Retina (tissue), 1 donor: ENCODE measurements at places on chromosomes 12 and 14.

DNA sequence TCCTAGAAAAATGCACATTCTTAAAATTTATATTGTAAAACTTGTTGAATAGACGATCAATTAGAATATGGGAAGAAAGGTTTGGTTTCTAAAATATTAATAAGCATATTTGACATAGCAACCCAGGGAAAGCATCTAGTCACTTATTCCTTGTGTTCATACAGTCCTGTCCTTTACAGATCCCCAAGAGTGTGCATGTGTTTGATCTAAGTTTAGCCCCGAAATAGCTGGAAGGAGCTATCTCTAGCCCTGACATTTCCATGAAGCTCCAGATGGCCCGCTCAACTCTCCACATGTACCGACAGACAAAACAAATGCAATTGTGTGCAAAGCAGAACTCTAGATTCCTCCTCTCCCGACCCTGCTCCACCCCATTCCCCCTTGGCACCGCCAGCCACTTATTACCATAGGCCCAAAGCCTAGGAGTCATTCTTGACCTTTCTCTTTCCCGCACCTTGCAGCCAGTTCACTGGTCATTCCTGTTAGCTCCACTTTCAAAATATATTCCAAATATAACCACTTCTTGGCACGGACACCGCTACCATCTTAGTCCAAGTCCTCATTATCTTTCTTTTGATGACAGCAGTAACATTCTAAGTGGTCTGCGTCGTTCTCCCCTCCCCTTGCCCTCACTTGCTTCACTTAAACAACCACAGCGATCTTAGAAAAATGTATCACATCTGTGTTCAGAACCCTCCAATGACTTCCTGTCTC lies 45.4 kb upstream of the GZMB start:
- DNase-seq, result no peak

DNA sequence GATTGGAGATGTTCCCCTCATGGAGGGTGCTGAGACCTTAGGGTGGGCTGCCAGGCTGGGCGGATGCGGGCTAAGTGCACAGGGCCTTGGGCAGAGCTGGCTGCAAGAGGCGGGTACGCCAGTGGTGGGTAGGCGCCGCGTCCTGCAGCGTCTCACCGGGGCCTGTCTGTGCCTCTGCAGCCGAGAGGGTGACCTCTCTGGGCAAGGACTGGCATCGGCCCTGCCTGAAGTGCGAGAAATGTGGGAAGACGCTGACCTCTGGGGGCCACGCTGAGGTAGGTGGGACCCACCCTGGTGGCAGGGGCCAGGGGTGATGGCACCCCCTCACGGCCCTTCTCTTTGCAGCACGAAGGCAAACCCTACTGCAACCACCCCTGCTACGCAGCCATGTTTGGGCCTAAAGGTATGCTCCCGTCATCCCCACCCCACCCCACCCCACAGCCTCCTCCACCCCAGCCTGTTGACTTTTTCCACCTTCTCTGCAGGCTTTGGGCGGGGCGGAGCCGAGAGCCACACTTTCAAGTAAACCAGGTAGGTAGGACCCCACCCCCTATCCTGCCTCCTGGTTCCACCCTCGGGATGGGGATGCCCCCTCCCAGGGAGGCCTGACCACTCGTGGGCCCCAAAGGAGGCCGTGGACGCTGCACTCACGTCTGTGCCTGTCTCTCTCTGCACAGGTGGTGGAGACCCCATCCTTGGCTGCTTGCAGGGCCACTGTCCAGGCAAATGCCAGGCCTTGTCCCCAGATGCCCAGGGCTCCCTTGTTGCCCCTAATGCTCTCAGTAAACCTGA lies 1.5 kb downstream of the CRIP1 start:
- DNase-seq, result no peak

DNA sequence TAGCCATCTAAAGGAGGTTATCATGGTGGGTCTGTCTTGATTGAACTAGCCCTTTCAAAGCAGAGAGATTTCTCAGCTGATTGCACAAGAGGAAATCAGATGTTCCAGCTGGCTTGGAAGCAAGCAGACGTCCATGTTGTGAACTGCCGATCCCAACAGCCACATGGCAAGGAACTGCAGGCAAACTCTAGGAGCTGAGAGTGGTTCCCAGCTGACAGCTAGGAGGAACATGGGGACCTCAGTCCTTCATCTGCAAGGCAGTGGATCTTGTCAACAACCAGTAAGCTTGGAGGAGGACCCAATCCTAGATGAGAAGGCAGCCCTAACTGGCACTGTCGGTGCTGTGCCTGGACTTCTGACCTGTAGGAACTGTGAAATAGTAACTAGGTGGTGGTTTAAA lies 7.7 kb downstream of the ACVR1B start:
- DNase-seq, result no peak

DNA sequence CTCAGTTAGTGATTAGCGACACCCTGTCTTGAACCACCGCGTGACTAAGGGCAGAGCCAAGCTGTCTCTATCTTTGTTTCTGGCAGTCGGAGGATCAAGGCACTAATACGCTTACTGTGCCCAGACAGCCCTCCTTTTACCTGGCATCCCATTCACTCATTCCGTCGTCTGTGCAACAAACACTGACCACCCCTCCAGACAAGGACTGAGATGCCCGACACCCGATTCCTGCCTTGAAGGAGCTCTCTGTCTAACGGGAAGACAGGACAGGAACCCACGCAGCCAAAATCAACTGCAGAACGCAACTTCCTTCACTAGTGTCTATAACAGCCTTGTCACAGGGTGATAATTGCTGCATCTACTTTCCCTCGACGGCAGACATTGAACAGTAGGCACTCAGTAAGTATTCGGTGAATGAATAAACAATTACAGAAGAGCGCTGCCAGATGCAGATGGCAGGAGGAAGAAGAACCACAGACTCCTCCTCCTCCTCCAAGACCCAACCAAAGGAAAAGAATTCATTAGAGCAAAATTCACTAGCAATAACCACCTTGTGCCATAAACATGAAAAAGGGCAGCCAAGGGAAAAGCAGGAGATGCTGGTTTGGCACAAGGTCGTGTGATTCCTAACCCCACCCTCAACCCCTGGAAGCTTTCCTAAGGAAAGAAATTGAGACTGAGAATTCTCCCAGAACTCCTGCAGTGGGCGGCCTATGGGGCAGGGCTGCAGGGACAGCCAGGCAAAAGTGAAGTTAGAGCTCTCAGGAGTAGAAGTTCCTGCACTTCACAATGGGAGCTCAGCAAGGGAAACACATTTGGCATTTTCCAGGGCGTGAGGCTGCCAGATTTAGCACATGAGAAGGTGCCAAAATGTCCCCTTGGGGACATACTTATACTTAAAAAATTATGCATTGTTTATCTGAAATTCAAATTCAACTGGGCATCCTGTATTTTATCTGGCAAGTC lies 186.6 kb upstream of the DIO3 start:
- DNase-seq, result no peak

DNA sequence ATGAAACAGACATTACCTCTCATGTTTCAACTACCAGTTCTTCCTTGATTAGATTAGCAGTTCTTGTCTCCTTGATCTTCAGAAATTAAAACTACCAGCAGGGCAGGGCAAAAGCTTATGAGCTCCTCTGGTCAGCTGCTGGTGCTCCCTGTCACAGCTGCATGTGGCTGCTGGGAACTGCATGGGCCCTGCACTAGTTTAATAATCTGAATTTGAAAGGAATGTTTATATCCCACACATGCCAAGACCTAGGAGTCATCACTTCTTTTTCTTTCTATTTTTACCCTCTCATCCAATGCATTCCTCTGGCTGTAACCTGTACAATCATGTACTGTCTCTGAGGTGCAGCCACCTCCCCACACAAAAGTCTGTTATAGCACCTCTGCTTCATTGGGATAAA lies 73.9 kb downstream of the ARMH4 start:
- no peak for DNase-seq

DNA sequence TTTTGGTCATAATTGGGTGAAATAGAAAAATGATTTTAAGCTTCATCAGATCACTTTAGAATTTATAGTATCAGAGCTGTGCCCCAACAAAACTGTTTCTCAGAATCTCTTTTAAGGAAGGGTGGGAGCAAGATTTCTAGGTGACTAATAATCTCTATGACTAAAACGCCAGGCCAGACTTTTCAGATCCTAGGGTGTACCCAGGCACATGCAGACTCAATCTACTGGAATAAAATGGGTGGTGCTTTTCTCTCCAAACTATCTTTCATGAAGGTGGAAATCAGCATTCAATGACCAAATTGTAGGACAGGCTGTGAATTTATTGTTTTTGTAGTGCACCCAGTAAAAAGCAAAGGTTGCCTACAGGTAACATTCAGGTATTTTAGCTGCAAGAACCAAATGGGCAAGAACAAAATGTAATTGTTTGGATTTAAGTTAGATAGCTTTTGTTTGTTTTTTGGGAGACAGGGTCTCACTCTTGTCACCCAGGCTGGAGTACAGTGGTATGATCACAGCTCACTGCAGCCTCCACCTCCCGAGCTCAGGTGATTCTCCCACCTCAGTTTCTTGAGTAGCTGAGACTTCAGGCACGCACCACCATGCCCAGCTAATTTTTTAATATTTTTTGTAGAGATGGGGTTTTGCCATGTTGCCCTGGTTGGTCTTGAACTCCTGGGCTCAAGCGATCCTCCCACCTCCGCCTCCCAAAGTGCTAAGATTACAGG lies 49.5 kb downstream of the PPP2R5C start:
- DNase-seq, result no peak

- peak; percentile 95 for DNase-seq
These were observed 67.8 kb upstream of the CAPRIN2 start for GRCh38 chr12:30822385-30823155.

DNA sequence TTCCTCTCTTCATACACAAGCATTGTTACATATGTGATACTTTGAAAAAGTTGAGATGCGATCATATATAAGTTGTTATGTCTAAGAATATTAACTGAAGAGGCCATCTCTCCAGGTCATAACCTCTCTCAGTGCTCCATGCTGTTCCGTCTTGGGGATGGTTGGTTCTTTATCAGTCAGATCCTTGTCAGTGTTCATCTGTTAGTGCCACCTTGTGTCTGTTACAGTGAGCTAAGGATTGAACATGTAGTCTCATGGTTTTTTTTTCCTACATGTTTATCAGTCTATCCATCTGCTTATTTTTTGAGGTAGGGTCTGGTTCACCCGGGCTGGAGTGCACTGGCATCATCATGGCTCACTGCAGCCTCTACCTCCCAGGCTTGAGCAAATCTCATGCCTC lies 30.5 kb downstream of the EP400 start:
- no peak for DNase-seq

DNA sequence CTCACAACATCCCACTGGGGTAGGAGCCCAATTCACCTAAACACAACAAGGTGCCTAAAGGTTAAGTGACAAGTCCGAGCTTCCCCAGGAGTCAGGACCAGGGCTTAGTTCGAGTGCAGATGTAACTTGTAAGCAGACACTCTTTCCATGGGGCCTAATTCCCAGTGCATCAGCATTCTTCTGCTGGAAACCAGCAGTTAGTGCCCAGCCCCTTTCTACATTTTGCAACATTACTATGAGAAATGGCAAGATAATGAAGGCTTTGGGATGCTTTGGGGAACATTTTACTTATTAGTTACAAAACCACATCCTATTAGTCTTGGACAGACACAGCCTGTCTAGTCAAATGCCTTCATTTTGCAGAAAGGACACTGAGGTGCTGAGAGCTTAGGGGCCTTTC lies 179.8 kb downstream of the CALM1 start:
- no peak for DNase-seq

DNA sequence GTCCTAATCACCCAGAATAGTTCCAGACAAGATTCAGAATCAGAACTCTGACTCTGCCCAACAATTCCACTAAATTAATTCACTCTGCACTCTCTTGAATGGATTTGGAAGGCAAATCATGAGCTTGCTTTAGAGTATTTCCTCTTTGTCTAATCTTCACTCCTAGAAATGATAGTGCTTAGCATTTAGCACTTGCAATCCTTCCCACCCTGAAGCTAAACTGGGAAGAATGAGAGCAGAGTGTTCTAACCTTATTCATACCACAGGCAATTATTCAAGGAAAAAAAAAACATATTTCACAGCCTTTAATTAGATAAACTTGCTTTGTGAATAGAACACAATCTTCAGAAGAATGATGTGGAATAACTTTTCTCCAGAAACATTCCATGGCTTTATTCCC lies 264.6 kb downstream of the PAWR start:
- no peak for DNase-seq

DNA sequence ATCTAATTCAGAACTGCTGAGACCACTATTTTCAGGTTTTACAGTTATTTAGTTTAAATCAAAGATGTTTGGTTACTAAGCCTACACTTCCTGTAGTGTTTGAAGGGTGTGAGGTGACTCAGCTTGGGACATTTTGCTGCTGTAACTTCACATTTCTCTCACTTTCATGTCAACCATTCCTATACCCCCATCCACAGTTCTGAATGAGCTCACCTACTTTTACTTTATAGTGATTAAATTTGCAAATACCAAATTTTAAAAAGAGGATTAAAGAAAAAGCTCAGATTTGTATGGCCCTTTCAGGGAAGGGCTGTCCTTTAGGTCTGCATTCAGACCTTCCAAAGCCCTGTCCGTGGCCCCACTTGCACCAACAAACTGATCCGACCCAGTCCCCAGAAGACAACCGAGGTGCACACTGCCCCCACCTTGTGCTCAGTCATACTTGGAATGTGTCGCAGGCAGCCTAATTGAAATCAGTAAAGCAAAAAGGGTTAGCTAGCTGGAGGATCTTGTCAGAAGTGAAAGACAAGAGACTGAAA lies 174.4 kb downstream of the MON2 start:
- DNase-seq, result no peak

DNA sequence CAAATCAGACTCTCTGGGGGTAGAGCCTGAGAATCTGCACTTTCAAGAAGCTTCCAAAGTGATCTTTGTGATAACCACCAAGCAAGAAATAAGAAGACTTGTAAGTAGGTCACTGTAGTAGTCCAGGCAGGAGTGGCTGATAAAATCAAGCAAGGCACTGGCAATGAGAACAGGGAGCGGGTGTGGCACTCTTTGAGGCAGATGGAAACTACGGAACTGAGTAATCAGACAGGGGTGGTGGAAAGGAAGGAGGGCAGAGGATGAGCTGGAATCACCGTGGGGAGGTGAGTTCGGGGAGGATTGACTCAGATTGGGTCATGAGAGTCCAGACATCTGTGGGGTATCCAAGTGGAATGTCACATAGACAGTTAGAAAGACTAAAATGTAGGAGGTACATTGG lies 44.4 kb upstream of the PLXNC1 start:
- no peak for DNase-seq

DNA sequence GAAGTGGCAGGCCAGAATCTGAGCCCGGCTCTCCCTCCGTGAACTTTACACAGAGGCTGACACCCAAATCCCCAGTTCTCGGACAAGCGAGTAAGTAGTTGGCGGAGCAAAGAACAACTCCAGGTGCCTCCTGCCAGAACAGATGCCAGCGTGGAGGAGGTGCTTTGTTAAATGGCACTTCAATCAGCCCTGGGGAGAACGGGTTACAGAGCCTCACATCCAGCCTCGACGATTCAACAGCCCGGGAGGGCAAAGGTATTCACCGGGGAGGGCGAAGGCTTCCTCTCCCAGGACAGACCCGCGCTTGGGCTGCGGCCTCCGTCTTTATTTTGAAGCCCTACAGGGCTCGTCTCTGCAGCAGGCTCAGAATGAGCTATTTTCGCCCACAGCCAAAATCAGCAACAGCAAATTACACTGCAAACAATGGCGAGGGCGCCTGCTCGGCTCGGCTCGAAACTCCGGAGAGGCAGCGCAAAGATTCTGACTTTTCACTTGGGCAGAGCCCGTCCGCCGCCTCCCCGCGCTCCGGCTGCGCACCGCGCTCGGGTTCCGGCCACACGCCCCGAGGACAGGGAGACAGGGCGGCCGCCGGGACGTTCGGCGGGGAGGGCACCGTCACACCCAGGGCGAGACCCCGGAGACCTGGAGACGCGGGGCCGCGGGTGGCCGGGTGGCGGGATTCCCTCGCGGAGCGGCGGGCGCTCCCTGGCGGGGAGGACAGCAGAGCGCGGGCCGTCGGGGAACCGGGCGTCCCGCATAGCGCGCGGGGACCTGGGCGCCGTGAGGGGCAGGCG lies 811 bp downstream of the TMCC3 start:
- peak; percentile 76 for DNase-seq

- no peak for DNase-seq
These were observed 381.2 kb upstream of the FAR2 start for GRCh38 chr12:28767836-28768348.
